ENCODE measurements at places on chromosomes 7 and 10.

- no peak for DNase-seq
Observed at GRCh38 chr10:121033366-121033765, 182.2 kb downstream of the WDR11 start.

GRCh38 chr10:110460111-110460809 lies 37.4 kb upstream of the DUSP5 start:
- DNase-seq: no peak

DNA sequence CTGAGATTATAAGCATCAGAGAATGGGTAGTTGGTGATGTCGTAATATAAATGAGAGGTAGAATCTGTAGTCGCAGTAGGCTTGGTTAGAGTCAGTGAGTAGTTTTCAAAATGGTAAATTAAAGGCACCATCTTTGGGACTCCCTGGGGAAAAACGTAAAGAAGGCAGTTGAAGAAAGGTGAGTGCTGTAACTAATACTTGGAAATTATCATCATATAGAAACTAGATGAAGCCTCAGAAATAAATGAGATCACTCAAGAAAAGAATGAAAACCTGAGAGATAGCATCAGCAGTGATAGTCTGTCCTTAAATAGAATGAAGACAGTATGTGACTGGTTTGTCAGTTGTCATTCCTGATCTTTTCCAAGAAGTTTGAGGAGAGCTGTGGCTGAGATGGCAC lies 23.8 kb downstream of the PALS2 start:
- DNase-seq: no peak

DNA sequence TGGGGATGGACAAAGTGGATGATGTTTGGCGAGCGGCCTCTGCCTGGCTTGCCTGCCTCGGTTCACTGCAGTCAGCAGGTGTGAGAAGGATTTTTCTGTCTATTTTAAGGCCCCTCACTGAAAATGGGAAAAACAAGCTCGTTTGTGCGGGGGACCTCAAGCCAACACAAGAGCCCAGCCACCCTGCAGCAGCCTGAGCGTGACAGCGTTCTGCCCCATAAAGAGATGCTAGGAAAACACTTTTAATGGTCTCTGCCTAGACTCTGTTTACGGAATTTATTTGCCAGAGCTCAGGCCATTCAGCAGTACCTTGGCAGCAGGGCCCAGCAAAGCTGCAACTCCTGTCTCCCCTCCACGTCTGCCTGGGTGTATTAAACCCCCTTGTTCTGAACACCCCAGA lies 131.7 kb downstream of the GRK5 start:
- DNase-seq: no peak

DNA sequence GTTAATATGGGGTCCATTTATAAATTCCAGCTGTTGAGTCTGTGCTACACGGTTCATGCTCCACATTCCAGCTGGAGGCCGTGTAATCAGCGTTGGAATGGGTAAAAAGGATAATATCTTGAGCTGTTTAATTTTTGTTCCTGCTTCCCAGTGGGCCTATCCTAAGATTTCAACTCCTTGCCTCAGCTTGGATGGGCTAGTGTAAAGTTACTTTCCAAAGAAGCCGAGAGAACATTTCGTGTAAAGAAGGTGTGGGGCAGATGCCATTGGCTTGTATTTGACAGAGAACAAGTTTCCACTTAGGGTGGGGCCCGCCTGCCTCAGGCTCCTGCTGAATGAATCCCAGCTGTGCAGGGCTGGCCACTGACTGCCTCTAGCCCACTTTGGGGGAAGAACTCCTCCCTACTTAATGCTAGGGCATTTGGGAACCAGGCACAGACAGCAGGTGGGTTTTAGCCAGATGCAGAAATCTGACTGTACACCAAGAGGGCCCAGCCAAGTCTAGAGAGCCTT lies 125.9 kb upstream of the LYZL2 start:
- no peak for DNase-seq

- no peak for DNase-seq
Observed at GRCh38 chr7:136000288-136000913, 23.2 kb upstream of the MTPN start.

DNA sequence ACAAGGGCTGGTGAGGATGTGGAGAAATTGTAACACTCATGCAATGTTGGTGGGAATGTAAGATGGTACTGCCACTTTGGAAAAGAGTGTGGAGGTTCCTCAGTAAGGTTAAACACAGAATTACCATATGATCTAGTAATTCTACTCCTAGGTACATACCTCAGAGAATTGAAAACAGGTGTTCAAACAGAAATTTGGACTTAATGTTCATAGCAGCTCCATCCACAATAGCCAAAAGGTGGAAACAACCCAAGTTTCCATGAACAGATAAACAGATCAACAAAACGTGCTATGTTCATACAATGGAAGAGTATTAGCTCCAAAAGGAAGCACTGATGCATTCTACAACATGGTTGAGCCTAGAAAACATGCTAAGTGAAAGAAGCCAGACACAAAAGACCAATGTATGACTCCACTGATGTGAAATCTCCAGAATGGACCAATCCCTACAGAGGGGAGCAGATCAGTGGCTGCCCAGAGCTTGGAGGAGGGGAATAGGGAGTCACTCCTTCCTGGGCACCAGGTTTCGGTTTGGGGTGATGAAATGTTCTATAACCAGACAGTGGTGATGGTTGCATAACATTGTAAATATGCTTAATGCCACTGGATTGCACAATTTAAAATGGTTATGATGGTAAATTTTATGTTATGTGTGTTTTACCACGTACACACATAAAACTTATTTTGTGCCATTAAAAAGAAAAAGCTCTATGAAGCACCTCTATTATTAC lies 5.7 kb upstream of the WDR86 start:
- DNase-seq: no peak

DNA sequence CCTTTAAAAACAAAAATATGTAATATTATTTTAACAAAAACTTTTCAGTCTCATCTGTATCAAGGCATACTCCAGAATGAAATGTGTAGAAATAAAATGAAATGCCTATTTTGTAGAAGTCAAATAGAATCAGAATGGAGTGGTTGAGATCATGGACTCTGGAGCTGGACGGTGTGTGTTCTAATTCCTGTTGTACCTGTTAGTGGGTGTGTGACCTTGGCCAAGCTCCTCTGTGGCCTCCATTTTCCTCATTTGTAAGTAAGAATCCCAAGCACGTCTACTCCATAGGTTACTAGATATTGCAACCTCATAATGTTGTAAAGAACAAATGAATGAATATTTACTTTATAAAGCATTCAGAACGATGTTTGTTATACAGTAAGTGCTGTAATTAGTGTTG lies 74.9 kb downstream of the HDAC9 start:
- no peak for DNase-seq

DNA sequence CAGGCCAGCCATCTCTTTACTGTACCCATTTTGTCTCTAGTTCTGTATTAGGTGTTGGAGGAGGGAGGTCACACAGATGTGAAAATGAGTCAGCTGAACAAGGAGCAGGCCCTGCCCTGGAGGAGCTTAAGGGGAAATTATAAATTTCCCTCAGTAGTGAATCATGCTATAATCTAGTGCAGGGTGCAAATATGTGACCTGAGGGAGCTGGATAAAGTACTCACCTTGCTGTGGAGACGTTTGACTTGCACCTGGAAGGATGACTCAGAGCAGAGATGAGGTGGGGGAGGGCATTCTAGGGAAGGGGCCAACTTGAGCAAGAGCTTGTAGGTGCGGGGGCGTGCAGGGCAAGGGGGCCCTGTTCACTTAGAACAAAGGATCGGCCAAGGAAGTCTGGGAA lies 610.6 kb downstream of the SDK1 start:
- DNase-seq: no peak

GRCh38 chr10:120209124-120209762 lies 247.8 kb upstream of the PLPP4 start:
- no peak for DNase-seq

DNA sequence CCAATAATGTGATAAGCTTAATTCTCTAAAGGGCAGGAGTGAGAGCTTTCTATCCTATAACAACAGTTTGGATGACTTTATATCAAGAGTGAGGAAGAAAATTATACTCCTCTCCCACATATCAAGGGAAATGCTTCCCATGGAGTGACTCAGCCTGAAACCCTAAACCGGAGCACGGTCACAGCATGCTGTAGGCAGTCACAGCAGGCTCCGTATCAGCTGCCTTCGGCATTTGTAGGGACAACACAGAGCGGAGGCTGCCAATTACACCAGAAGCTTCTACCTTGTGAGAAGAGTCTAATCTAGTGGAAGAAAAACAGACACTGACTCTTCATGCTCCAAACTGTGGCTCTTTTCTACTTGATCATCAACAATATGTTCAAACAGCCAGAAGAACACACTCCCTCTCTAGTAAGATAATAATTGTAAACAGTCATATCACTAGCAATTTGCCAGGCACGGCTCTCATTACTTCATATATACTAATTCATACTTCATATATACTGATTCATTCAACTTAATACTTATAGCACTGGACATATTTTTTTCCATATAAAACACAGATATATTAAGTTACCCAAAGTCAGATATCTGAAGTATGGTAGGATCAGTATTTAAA lies 65.9 kb downstream of the DGKB start:
- DNase-seq: no peak

DNA sequence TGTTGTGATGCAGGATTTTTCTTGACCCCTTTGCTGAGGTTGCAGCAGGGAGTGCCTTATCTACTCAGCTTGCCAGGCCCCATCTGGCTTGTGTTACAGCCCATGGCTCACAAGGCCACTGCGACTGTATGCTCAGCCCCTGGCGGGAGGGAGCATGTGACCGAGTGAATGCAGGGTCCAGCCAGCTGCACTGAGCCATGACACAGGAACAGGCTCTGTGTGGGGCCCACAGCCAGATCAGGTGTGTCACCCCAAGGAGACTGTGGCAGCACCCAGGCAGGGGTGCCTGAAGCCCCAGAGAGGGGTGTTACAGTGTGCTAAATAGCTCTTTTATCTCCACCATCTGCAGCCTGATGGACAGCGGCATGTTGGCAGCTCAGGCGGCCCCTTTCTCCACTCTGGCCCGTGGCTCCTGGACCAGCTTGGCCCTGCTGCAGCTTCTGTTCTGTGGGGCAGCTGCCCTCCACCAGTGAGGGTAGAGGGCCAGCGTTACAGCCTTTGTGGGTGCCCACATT lies 2.6 kb upstream of the PCBD1 start:
- no peak for DNase-seq

GRCh38 chr7:104528142-104528541 lies 199.7 kb downstream of the LHFPL3 start:
- DNase-seq: no peak

DNA sequence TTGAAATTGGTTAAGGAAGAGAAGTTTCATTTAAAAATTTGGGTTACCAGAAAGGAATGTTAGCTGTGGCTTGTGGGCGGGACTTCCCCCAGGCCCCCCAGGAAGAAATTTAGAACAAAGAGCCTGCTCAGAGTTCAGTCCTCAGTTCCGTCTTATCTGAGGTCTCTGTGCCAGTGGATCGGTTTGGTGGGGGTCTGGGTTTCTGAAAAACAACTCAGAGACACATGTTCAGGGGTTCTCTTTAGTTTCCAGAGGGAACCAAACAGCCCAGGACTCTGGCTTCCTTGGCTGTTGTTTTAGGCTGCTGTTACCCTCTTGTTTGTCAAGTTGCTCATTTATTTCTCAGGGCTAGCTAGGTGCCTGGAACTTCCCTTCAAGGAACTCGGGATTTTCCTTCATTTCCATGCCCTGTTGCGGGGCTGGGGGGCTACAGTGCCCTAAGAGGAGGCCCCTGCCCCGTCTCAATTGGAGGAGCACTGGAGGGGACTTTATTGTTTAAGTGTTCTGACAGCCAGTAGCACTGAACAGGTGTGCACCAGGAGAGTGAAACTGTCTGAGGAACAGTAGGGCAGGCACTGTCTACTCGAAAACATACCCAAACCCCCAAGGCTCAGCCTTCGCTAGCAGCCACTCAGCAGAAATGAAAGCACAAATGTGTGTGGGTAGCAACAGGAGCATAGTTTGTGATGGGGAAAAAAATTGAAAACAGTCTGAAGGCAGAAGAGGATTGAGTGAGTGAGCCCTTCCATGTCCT lies 59.9 kb downstream of the ALOX5 start:
- DNase-seq: no peak

- DNase-seq: no peak
Observed at GRCh38 chr10:5575482-5576153, 50.9 kb downstream of the CALML3 start.

DNA sequence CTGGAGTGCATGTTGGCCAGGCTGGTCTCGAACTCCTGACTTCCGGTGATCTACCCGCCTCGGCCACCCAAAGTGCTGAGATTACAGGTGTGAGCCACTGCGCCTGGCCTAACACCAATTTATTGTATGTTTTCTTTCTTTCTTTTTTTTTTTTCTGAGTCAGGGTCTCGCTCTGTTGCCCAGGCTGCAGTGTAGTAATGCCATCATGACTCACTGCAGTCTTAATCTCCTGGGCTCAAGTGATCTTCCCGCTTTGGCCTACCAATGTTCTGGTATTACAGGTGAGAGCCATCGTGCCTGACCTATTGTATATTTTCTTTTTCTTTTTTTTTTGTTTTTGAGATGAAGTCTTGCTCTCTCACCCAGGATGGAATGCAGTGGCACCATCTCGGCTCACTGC lies 33.8 kb upstream of the UBE2H start:
- DNase-seq: no peak

- no peak for DNase-seq
Observed at GRCh38 chr7:38105874-38106483, 72.1 kb upstream of the STARD3NL start.

GRCh38 chr7:1458683-1459511 lies at the start of gene MICALL2:
Gene MICALL2, minus strand, starts transcription at chr7:1459470. Its CDS starts 144 bp downstream, at chr7:1459326.
- no peak for DNase-seq

GRCh38 chr7:48130658-48131108 lies 40.6 kb upstream of the ABCA13 start:
- DNase-seq: no peak

GRCh38 chr7:73758581-73759138 lies 11.4 kb downstream of the CLDN3 start:
- no peak for DNase-seq

GRCh38 chr7:22189230-22189629 lies 167.7 kb downstream of the RAPGEF5 start:
- DNase-seq: no peak

GRCh38 chr7:157526913-157527634 lies 190.3 kb downstream of the DNAJB6 start:
- no peak for DNase-seq

GRCh38 chr10:132838346-132838970 lies 52.5 kb upstream of the NKX6-2 start:
- DNase-seq: no peak

DNA sequence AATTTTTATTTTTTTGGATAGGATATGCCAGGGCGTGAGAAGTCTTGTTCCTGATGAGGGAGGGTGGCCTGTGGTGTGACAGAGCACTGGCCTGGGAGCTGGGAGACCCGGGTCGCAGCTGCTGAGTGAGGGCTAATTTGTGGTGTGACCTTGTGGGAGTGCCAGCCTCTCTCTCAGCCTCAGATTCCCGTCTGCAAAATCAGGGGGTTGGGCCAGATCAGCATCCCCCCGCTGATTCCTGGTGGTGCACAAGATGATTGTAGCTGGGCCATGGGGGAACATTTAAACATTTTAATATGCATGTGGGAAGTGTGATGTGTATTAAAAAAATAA lies 14.9 kb downstream of the TSPAN15 start:
- no peak for DNase-seq

DNA sequence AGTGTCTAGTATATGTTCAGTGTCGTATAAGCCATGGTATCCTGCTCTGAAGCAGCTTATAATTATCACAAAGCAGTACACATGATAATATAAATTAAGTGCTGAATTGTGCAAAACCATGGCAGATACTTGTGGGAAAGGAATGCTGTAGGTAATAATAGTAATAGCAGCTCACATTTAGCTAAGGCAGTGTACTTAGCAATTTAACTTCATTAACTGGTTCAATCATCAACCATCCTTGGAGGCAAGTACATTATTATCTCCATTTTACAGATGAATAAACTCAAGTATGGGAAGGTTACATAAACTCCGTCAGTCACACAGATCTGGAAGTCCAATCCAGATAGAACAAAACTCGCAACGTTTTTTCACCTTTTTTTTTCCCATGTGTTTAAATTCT lies 21.6 kb upstream of the RNF148 start:
- no peak for DNase-seq
